GM13977 (cell line): ENCODE measurements at places on chromosomes 7 and 10.

- no peak for DNase-seq
These were observed 560.5 kb upstream of the GALNT17 start for GRCh38 chr7:70571403-70571934.

- no peak for DNase-seq
These were observed 114.7 kb downstream of the PDGFA start for GRCh38 chr7:404812-405488.

GRCh38 chr10:7634142-7634894, 32.4 kb downstream of the ITIH5 start:
- DNase-seq, result no peak

DNA sequence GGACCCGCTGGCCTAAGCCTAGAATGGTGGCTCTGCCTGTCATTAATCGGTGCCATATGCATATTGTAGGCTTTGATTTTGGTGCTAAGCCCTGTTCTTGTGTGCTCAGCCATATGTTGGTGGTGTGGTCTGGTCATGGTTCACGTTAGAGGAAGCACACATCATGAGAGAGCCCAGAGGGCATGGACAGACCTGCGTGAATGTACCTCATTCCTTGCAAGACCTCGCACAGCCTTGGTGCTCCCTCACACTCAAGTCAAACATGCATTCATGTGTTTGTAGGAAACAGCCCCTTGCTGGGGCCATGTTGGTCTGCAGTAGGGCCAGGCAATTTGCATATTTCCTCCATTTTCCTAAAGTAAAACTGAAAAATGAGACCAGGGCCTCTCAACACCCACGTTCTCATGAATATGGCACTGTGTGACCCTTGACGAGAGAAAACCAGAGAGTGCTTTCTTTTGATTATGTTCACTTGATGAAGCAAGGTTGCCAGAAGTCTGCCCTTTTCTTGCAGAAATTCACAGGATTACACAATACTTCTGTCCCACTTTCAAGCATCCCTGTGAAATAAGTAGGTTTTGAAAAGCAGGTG, 268.7 kb downstream of the CELF2 start:
- DNase-seq, result peak; percentile 84

DNA sequence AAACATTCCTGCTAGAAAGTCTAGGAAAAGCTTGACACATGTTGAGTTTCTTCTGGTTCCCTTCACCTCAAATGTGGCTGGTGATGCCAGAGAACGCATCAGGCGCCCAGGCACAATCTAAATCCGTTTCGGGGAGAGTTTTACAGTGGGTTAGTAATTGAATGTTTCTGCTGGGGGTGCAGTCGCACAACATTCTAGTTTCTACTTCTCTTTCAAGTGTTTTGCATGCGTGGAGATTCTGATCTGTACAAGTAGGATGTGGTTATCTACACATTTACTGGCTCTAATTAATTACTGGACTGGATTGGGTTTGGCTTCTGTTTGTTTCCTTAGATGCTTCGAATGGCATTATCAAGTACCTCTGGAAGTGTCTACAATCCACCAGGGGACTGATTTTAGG, 173.8 kb downstream of the TMEM26 start:
- no peak for DNase-seq

DNA sequence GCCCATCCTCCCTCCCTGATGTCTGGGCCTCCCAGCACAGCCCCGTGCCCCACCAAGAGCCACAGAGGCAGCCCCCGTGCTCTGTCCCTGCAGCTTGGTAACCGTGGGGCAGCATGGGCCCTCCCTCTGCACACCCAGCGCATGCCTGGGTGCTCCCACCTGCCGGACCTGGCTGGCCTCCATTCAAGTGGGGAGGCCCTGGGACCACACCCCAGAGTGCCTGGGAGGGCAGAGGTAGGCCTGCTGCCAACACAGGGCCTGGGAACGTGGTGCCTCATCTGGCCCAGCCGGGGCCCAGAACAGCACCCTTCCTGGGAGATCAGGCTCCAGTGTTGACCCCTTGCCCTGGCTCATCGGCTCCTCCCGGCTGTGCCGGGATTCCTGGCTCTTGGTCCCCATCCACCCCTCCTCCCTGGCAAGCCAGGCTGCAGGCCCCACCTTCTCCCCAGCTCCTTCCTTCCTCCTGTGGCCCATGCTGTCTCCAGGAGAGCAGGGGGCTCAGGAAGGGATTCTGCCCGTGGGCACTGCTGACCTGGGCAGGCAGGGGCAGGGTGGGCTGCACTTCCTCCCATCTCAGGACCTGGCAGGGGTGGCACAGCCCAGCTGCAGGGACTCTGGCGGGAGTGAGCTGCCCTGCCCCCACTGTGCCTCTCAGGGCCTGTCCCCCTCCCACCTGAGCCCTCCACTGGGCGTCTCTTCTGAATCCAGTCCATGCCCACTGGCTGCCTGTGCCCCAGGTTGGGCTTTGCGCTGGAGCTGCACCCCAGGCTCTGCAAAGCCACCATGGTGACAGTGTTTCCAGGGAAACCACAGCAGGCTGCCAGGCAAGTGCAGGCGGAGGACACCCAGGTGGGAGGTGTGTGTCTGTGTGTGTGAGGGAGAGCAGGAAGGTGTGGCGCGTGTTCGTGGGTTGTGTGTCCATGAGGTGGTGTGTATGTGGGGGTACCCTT, 32.6 kb downstream of the PWWP2B start:
- DNase-seq, result no peak

DNA sequence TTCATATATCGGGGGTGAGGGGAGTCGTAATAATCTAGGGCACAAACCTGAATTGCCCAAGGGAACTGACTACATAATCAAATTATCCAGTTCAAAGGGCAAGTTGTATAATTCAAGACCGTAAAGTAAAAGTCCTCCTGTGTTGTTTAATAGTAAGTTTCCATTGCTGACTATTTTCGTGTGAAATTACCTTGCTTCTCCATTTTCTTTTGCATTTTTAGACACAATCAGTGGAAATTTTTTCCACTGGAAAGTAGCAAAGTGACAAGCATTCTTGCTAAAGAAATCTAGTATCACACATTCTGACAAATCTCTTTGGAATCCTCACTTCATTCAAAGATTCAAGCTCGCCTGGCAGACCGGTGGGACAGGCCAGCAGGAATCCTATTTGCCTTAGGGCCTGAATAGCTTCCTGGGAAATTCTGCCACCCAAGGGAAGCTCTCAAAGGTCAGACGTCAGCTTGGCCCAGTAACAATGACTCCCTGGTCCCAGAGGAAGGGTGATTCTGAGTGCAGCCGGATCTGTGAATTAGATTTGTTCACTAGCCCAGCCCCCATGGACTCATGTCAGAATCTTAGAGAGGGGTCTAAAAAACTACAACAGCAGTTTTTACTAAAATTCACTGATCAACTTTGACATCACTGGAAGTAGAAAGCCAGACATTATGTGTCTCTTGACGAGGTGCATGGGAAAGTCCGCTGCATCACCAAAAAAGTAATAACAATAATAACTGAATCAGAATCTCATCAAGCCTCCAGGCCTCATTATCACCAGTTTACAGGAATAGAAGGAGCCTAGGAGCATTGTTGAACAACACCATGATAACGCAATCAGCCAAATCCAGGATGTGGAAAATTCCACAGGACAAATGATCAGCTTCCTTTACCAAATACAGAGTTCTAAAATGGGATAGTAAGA, 161.0 kb downstream of the SKIDA1 start:
- DNase-seq, result no peak

DNA sequence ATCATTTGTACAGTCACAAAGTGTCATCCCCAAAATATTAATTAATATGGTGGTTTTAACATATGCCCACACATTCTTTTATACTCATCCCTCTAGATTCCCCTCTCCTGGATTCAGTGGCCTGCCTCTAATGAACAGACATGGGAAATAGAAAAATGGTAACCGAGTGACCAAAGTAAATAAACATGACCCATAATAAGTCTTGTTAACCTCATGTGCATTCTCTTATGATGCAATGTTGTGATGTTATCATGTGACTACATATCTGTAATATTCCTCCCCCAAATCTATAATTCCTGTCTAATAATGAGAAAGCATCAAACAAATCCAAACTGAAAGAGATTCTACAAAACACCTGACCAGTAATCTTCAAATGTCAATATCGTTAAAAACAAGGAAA, 164.5 kb upstream of the PRSS1 start:
- DNase-seq, result no peak

GRCh38 chr10:71266147-71266917, 52.7 kb upstream of the SLC29A3 start:
- DNase-seq, result no peak

DNA sequence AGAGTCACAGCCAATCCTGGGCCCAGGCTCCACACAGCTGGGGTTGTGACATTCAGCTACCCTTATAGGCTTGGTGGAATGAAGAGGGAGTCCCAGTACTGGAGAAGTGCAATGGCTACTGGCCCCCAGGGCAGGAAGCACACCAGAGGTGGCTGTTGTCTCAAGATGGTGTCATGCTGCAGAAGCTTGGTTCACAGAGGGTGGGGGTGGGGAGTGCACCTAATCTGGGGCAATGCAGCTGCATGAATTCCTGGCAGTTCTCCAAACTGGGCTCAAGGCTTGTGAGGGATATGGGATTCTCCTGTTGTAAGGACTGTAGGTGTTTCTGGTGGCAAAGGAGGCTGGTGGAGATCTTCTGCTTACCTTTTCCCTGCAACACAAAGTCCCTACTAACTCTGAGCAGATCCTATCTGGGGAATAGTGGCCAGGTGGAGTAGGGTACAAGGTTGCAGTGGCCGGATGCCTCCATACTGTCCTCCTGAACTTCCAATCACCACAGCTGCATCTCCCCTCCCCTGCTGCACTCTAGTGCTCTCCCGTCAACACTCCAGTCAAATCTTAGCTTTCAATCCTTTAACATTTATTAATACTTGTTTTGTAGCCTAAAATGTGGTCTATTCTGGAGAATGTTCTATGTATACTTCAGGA, 27.4 kb upstream of the PLA2G12B start:
- no peak for DNase-seq

- DNase-seq, result no peak
These were observed 176.5 kb downstream of the GFRA1 start for GRCh38 chr10:116096526-116096925.

- DNase-seq, result no peak
These were observed 44.0 kb downstream of the PLXNA4 start for GRCh38 chr7:132532281-132532680.

DNA sequence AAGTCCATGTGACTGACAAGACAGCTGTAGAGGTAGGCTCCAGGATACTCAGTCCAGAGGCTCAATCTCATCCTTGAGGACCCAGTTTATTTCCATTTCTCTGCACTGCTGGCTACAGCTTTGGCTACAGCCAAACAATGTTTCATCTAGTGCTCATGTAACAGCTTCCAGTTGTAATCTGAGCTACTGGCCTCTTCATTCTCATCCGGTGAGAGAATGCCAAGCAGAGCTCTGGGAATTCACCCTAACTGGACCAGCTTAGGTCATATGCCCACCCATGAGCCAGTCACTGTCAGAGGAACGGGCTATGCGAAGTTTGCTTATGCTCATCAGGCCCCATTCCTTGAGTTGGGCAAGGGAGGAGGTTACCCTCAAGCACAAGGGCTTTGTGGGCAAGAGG, 192.9 kb downstream of the EVX1 start:
- no peak for DNase-seq

DNA sequence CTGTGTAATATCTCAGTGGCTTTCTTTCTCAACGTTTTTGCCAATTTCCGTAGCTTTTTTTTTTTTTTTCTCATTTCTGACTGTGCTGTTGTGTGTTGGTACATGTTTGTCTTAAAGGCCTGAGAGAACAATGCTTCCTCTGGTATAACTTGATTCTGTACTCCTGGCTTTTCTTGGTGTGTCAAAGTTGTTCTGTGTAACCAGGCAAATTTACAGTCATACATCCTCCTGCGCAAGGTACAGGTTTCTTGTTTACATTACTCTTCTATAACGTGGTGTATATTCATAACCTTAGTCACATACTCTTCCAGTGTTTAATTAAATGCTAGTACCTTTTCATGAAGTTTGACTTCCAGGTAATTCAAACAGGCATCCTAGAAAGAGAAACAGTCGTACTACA, 8.3 kb upstream of the ARHGAP12 start:
- no peak for DNase-seq

GRCh38 chr10:73467206-73467605, 28.6 kb downstream of the PPP3CB start:
- peak; percentile 41 for DNase-seq

- peak; percentile 29 for DNase-seq
These were observed 1.6 kb upstream of the IDI1 start for GRCh38 chr10:1050554-1050953.

GRCh38 chr7:101859411-101860106, 42.1 kb downstream of the CUX1 start:
- DNase-seq, result no peak

DNA sequence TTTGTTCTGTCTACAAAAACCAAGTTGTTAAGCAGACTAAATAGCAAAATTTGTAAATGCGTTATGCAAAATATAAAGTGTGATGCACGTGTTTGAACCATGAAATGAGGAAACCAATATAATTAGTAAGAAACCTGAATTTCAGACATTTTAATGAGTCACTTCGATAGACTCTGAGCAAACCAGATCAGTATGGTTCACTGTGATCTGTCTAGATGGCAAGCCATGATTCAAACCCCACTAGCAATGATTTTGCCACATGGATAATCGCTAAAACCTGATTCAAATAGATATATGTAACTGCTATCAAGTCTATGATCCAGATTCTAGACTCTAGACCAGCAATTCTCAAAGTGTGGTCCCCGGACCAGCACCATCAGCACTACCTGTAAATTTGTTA, 24.8 kb downstream of the ZC3HAV1 start:
- no peak for DNase-seq

DNA sequence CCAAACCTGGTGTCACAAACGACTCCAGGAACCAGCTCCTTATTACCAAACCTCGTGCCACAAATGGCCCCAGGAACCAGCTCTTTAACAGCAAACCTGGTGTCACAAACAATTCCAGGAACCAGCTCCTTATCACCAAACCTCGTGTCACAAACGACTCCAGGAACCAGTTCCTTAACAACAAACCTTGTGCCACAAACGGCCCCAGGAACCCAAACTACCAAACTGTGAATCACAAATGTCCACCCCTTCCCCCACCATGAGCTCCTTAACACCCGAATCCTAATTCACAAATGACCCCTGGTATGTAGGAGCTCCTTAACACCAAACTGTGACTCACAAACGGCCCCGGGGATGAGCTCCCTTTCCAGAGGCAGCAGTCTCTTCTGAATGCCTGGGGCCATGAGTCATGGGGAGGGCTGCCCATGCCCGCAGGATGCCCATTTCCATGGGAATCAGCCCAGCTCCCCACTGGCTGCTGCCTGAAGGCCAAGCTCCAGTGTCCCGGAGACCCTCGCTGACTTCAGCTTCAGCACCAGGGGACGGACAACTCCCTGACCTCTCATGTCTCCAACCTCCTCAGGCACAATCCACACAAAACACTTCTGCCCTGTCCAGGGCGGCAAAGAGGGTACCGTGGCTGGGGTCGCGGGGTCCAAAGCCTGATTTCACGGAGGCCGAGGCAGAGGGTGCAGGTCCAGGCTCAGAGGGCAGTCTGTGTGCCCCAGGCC, 213.1 kb downstream of the ELFN1 start:
- no peak for DNase-seq

DNA sequence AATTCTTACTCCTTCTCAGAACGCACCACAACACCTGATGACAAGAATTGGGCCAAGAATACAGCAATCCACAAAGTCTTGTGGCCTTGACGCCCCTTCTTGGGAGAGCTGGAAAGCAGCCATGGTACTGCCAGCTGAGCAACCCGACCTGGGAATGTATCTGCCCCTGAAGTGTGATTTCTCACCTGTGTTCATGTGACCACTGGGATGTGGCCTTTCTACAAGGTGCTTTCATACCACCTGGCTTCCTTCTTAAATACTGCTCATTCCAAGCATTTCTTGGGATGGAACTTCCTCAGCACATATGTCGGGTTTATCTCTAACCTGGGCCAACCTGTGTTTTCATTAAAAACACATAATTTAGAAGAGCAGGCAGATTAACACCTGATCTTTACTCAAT, 72.1 kb downstream of the HTR7 start:
- DNase-seq, result no peak
